ENCODE measurements at places on chromosomes 6 and 20.

DNA sequence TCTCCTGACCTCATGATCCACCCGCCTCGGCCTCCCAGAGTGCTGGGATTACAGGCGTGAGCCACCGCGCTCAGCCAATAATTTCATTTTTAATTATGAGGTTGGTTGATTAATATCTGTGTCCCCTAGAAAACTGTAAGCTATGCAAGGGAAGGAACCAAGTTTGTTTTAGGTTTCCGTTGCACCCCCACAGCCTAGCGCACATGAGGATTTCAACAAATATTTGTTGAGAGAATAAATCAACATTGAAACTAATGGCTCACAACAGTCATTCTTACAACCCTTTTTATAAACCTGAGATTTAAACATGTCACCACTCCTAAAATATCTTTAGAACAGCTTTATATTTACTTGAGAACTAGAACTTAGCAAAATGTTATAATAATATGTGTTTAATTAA, 114.0 kb upstream of the CARMIL1 start:
- no peak for DNase-seq

- peak; percentile 63 for DNase-seq
Measured at GRCh38 chr20:25453035-25453810, 45.8 kb downstream of the GINS1 start.

DNA sequence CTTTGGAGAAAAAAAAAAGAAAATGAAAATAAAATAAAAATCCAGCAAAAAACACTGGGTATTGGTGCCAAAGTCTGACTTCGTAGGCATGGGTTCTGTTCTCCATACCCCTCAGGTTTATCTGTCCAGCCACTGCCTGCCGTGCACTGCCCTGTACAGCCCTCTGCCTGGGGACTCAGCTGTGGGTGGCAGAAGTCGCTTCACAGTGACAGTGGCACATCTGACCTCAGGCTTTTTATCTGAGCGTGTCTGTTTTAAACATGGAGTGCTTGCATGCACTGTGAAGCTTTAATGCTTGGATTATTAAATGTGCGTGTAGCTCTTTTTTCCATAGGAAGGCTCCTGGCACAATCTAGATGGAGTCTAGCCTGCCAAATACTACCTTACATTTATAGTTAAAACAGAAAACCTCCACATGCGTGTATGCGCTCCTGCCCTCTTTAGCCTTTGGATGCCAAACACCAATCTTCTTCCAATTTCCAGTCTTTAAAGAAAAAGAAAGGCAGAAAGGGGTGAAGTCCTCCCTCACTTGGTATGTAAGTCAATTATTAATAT, 375.5 kb downstream of the UTRN start:
- DNase-seq: no peak

GRCh38 chr20:21099751-21100577, 6.2 kb downstream of the LINC00237 start:
- DNase-seq: no peak

GRCh38 chr20:51562027-51562331, 19.5 kb upstream of the NFATC2 start:
- peak; percentile 35 for DNase-seq

DNA sequence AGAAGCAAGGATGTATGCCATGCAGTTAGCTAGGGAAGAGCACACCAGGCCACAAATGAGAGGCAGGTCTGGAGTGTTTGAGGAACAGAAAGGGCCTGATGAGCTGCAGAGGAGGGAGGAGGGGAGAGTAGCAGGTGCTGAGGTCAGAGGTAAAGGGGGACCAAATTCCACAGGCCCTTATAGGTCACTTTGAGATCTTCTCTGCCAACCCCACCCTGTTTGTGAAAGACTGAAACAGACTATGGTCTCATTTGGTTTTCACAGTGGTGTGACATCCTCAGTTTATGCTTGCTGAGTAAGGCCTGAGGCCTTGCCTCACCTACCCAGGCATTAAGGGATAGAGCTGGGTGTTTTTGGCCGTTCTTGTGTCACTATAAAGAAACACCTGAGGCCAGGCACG, 187.7 kb upstream of the MYLIP start:
- DNase-seq: no peak

GRCh38 chr6:14743474-14744211, 502.2 kb upstream of the JARID2 start:
- DNase-seq: no peak

GRCh38 chr6:39330057-39330456, 7.6 kb upstream of the KCNK16 start:
- DNase-seq: no peak

DNA sequence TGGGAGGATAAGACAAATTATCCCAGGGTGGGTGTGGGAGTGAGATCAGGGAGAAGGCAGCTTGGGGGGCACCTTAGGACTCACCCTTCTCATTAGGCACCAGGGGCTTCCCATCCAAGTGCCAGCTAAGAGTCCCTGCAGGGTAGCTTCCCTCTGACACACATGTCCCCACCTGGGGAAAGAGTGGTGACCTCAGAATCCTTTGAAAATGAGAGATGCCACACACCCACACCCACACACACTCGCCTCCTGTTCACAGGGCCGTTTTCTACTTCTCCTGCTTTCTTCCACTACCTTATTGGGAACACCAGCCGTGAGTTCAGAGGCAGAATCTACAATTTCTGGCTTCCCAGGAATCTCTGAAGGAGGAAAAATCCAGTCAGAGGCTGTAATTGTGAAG, 1.0 kb downstream of the AGER start:
- DNase-seq: no peak

- DNase-seq: peak; percentile 49
Measured at GRCh38 chr6:35496036-35496840, 641 bp downstream of the TEAD3 start.

DNA sequence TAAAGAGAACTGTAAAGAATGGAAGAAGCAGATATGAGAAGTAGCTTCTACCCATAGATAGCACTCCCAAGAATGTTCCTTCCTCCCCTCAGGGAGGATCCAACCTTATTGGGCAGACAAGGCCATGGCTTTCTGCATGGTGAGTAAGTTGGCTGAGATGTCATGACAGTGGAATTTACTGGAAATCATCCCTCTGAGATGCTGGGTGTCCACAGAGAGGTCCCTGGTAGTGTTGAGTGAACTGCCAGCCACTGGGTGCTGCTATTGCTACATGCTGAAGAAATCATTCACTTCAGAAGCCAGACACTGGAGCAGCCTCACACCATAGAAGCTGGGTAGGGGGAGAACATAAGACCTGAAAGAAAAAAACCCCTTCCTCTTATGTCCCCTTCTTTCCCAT, 46.4 kb upstream of the FERMT1 start:
- DNase-seq: no peak

DNA sequence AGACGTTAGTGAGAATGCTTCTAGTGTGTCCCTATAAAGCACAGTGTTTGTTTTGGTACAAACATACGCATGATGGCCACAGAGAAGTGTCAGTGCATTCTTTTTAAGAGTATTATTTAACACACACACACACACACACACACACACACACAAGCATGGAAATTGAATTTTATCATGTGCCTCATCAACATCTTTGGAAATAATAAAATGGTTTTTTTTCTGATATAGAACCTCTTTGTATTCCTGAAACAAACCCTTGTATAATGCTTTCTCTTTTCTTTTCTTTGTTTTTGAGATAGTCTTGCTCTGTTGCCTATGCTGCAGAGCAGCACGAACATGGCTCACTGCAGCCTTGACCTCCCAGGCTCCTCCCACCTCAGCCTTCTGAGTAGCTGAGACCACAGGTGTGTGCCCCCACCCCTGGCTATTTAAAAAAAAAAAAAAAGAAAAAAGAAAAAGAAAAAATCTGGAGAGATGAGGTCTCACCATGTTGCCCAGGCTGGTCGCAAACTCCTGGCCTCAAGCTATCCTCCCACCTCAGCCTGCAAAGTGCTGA, 116.2 kb upstream of the SYNDIG1 start:
- no peak for DNase-seq

GRCh38 chr6:52155791-52156576, 30.2 kb upstream of the IL17A start:
- no peak for DNase-seq

- DNase-seq: no peak
Measured at GRCh38 chr6:162907876-162908481, 180.2 kb downstream of the PACRG start.

GRCh38 chr6:27295301-27296079, 16.6 kb downstream of the POM121L2 start:
- peak; percentile 51 for DNase-seq

DNA sequence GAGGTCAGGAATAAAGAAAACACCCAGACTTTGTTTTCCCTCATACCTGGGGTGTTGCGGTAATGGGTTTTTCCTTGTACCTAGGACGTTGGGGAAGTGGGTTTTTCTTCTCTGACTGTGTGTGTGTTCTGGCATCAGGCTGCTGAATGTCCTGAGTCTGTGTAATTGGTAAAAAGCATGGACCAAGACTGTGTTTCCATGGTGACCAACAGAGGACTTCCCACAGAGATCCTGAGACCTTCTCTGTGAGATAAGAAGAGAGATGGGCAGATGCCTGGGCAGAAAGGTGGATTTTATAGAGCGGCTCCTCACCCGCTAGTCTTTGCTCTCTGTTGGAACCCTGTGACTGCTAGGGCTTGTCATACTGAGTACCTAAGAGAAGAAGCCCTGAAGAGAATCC, 135.4 kb upstream of the GGTLC1 start:
- no peak for DNase-seq

DNA sequence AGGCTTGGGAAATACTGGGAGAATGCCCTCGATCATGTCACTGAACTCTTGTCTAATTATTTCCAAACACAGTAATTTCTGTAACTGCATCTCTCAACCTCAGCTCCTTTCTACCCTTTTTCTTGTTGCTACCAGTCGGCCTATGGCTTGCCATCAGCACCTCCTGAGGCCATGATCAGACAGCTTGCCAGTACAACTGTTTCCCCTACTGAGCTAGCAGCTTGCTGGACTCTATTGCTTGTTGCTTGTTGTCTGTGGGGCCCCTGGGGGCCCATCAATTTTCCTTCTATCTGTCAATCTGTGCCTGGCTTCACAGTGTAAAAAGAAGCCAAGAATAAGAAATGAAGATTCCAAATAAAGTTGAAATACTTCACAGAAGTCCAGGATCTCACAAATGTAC, 123.9 kb downstream of the OPN5 start:
- DNase-seq: no peak

GRCh38 chr6:157222201-157222981, 100.9 kb downstream of the TMEM242 start:
- no peak for DNase-seq

- no peak for DNase-seq
Measured at GRCh38 chr6:96823743-96824142, 13.5 kb downstream of the GPR63 start.

DNA sequence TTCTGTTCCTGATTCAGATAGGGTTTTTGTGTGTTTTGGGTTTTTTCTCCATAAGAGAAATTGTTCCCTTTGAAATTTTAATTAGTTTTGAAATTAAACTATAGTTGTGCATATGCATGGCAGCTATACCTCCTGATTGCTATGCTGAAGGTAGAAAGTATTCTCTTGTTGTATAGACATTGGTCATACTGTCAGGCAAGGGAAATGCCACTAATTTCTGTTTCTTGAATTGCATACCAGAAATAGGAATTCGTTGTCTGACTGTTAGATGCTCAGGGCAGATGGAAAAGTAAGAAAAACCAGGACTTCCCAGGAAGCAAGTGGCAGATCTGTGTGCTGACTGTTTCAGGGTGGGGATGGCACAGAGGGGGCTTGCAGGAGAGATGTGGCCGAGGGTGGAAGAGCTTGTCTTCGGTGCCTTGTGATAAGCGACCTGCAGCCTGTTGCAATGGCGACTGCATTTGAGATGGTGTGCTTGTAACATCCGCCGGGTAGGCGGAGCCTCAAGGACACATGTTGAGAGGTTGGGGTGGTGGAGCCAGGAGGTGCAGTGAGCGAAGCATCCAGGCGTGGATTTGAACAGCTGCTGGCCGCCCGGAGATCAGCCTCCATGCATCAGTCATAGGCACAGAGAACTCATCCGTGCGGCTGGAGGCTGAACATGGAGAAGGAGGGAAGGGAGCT, 42.8 kb downstream of the RREB1 start:
- DNase-seq: no peak

- no peak for DNase-seq
Measured at GRCh38 chr20:8242066-8242465, 110.0 kb downstream of the PLCB1 start.

DNA sequence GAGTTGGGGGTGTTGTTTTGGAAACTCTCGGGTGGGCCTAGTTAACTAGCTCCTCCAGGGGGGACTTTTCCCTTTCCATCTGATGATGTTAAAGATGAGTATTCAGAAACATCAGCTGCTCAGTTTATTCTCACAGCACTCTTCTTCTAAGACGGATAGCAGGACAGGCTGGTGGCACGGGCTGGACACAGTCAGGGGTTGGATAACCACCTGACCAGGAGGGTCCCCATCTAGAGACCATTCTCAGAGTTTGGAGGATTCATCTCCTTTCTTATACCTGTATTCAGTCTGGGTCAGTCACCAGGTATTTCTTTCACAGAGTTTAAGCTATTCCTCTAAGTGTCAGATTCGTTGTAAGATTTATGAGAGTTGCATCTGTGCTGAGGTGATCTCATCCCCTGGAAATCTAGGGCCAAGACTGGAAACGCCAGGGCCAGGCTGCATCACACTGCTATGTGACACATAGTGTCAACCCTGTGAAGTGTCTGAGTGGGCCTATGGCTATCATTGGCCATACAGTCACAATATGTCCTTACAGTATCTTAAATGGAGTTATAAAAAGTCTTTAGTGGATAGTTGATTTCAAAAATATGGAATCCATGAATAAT, 111.7 kb downstream of the FAM50B start:
- DNase-seq: no peak

DNA sequence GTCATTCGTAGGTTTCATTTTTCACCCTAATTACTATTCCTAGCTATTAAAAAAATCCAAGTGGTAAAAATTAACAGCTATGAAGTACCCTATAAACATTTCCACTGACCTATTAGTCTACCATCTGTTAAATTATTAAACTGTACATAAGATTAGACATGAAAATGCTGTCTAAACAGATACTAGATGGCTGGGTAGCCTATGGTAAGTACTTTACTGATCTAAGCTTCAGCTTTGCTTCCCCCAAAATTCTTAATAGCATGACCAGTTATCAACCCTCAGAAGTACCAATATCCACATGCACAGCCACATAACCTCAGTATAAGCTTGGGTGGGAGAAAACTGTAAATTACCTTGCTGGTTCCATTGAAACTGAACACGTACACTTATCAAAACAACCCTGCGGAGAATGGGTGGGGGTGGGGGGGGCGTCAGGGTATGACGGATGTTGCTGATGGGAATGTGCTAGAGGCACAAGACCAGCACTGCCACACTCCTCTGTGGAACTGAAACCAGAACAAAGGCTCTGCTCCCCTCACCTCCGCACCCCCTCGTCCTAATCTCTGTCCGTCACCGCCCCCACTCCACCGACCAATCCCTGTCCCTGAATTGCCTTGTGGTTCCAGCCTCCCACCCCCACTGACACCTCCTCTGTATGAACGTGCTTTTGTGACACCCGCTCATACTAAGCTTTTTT, 45.3 kb downstream of the B4GALT5 start:
- no peak for DNase-seq

Measured in HEK293T (cell line).